WTC11 (cell line): ENCODE measurements at places on chromosomes 1 and 21. TPM values are rescaled to one million over a fixed set of nuclear protein-coding genes. Genes with fewer than 3 reads are reported as not detected.

DNA sequence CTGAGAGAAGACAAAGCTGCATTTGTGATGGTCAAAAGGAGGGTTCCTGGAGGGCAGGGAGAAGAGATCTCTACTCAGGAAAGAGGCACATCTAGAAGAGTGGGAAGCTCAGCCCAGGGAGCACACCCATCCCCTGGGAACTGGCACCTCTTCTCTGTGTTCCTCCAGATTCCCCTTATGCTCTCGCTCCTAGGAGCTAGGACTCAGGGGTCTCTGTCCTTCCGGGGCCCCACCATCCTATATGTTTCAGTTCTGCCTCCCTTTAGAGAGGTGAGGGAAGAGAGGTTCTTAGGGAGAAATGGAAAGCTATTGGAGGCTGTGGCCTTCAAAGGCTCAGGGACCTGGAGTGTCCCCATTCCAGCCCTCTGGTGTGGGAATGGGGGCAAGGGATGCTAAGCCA is 4.6 kb upstream of the PPM1J start:
- H3K4me3 ChIP-seq: no peak overlapping the region
- DNase-seq: no peak
- no peak overlapping the region for H3K27ac ChIP-seq

- 0 out of 2 replicates have a peak within 1 kb of the TSS, but pooled peaks have one; percentile 16 for H3K27ac ChIP-seq
- H3K27me3 ChIP-seq: no peaks in the 10 kb centered on the region
- no peak for DNase-seq
- H3K36me3 ChIP-seq: no peaks in the 10 kb centered on the region
Measured at GRCh38 chr1:110872745-110873720, at the start of gene CD53. CD53 (plus strand) TSS chr1:110873148; CDS start chr1:110891409, 18,261 bp downstream.

DNA sequence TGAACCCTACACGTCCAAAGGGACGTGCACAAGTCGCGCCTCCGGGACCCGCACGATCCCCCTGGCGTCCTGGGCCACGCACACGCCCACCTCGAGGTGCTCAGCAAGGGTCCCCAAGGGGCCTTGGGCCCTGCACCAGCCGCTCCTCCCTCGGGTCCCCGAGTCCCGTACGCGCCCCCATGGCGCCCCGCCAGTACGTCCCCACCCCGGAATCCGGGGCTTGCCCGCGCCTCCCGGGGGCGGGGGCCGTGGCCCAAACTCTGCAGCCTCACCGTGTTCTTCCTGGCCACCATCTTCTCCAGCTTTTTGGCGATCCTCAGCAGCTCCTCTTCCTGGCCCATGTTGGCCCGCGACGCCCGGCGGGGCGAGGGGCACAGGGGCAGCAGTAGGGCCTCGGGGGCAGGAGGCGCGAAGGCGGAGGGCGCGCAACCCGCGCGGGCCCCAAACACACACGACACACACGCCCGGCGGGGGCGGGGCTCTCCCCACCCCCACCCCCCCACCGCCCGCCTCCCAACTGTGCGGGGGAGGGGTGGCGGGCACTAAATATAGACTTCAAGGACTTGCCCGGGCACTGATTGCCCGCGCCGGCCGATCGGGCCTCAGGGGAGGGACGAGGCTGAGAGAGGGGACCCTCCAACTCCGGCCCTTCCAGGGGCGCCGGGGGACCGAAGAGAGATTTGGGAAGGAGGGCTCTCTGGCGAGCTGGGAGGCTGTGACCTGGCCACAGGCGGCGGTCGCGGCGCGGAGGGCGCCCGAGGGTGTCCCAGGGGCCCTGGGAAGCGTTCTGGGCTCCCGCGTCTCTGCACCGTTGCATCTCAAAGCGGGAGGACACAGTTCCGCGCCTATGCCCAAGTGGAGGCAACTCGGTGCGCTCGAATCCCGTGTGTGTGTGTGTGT is at the start of gene TCEA3:
Gene TCEA3 (minus strand): TSS at position 456 of the 900 bp plus-strand sequence. CDS start 115 bp downstream, at position 341.
- H3K27ac ChIP-seq: no peak within 1 kb of the TSS
- peak; percentile 33 for DNase-seq
- peaks cover 17% of the 10 kb centered on the region for H3K36me3 ChIP-seq
- H3K27me3 ChIP-seq: peaks cover 93% of the 10 kb centered on the region
- H3K4me1 ChIP-seq: peaks cover 11% of the 10 kb centered on the region; the same call in 1 of the 2 replicates

GRCh38 chr1:179637211-179637860 is 45.7 kb downstream of the TDRD5 start:
- H3K4me1 ChIP-seq: no peaks in the 10 kb centered on the region
- no peaks in the 10 kb centered on the region for H3K27me3 ChIP-seq
- no peak overlapping the region for H3K27ac ChIP-seq
- no peak for DNase-seq

DNA sequence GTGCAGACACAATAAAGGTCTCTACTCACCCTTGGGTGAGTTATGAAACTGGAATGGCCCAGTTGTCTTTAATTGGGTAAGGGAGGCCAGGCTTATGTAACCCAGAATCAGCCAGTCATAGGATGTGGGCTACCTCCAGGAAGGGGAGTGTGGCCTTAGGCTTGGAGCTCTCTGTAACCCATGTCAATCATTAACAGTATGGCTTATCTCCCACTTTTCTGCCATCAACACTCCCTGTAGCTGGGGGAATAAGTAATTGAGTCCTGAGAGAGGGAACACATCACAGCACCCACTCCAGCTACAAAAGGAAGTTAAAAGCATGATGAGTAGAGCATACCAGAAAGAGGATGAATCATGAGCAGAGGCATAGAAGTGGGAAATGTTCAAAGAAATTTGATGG is 327.0 kb upstream of the DUSP10 start:
- H3K4me1 ChIP-seq: peaks cover 3% of the 10 kb centered on the region; the same call in 1 of the 2 replicates
- H3K36me3 ChIP-seq: peaks cover 25% of the 10 kb centered on the region
- DNase-seq: no peak

DNA sequence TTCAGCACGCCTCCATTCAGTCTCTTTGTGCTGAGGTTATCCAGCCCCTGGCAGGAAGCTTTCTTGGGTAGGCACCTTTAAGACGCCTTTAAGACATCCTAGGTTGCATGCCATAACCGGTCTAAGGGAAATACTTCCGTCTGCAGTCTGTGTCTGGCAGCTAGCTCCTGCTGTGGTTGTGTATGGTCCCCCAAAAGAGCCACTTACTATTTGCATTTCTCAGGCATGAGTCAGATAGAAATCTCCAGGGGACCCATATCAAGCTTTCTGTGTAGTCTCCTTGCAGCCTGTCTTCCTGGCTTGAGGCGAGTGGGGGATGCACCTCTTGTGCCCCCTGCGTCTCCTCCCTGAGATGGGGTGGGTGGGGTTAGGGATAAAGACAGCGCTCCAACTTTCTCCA is 10.0 kb upstream of the RYR2 start:
- no peaks in the 10 kb centered on the region for H3K36me3 ChIP-seq
- H3K4me1 ChIP-seq: peaks cover 44% of the 10 kb centered on the region
- H3K27ac ChIP-seq: no peak overlapping the region; the same call in 1 of the 2 replicates
- no peaks in the 10 kb centered on the region; the same call in 1 of the 2 replicates for H3K27me3 ChIP-seq
- H3K4me3 ChIP-seq: peak overlapping the region; percentile 10; the same call in 1 of the 2 replicates
- DNase-seq: no peak

DNA sequence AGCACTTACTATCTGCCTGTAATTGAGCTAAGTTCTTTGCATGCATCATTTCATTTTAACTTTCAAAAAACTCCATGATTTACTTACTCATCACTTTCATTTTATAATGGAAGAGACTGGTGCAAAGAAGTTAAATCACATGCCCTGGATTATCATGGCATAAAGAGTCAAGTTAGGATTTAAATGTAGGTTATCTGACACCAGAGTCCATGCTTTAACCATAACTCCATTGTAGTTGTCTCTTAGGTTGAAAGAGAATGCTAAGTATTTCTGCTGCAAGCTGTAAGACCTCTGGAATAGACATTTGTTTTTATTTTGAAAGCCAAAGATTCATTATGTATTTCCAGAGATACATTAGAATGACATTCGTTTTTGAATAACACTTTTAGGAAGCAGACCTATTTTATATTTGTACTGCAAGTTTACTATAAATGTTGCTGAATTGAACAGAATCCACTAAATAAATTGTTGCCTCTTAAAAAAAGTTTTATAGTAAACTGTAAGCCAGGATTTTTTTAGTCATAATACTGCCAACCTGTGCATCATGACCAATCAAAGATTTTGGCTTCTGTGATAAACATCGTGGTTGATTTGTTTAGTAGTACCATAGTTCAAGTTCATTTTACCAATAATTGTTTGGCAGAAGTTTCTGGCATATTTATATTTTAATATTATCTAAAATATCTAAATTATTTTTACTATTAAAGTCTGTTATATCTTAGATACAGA is 26.1 kb downstream of the CFH start:
- H3K4me3 ChIP-seq: no peak overlapping the region
- H3K27me3 ChIP-seq: no peaks in the 10 kb centered on the region
- no peaks in the 10 kb centered on the region for H3K4me1 ChIP-seq
- no peak overlapping the region for H3K27ac ChIP-seq
- H3K36me3 ChIP-seq: no peaks in the 10 kb centered on the region
- DNase-seq: no peak

DNA sequence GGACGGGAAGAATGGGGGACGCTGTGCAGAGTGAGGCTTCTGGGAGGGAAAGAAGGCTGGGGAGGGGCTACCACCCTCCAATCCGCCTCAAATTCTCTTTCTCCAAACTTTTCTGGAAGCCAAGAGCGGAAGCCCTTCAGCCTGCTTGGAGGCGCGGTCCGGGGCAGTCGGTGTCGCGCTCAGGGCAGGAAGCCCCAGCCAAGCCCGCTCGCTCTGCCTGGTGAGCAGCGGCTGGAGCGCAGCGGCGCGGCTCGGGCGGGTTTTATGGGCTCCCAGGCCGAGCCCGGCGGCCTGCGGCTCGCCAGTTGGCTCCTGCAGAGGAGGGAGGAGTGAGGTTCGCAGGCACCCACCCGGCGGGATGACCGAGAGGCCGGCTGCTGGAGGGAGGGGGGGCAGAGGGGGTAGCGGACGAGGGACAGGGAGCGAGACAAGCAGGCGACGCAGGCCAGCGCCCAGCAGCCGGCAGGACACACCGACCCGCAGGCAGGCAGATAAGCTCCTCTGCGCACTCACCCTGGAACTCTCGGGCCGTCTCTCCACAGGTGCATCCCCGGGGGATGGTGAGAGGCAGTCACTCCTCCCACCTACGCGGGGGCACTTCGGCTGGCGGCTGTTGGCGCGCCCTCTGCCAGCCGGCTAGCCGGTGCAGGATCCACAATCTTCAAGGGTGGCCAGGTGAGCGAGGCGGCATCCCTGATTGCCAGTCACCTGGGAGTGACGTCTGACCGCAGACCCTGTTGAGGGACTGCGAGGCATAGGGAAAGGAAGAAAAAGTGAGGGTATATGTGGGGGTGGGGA is at the start of gene AVPR1B:
Gene AVPR1B (minus strand): TSS at position 238 of the 798 bp plus-strand sequence. CDS start 498 bp downstream, outside the sequence.
- H3K27me3 ChIP-seq: peaks cover 41% of the 10 kb centered on the region
- H3K4me3 ChIP-seq: peak within 1 kb of the TSS; percentile 82
- no peak within 1 kb of the TSS for H3K27ac ChIP-seq
- peak; percentile 60 for DNase-seq

DNA sequence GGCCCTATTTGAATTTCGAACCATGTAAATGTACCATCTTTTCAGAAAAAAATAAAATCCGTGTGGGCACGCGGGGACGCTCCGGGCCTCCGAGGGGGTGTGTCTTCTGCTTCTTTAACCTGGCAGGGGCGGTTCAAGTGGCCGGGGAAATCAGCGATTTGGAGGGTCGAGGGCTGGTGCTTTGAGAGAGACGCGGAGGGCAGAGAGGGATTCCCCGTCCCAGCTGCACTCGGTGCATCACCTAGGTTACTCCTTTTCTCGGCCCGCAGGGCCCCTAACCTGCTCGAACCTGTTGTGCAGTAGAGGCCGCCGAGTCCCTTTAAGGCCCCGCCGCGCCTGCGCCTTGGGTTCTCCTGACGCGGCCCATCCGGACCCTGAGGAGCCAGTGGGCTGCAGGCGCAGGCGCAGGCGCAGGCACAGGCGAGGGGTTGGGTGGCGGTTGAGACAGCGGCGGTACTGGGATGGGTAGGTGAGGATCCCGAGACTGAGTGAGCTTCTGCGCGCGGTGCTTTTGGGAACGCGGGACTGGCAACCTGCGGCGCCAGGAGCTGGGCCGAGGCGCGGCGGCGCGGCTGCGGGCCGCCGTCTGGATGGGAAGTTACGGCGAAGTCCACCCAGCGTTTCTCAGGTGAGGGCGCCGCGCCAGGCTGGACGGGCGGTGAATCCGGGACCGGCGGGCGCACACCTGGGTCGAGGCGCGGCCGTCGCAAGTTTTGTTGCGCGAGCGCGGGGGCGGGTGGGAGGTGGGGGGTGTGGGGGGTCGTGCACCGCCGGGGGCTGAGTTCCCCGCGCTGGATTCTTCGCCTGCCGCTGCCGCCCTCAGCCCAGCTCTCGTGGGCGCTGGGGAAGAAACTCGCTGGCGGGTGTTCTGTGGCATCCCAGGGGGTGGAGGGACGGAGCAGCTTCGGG is at the start of gene NBPF3:
Gene NBPF3 (plus strand): TSS at position 417 of the 909 bp plus-strand sequence. CDS start 4,950 bp downstream, outside the sequence.
- H3K4me1 ChIP-seq: peaks cover 15% of the 10 kb centered on the region
- H3K36me3 ChIP-seq: peaks cover 2% of the 10 kb centered on the region
- peak; percentile 96 for DNase-seq
- H3K27me3 ChIP-seq: peaks cover 32% of the 10 kb centered on the region
- H3K4me3 ChIP-seq: peak within 1 kb of the TSS; percentile 88

GRCh38 chr1:208541225-208541855 is 297.2 kb upstream of the PLXNA2 start:
- H3K36me3 ChIP-seq: no peaks in the 10 kb centered on the region
- H3K27ac ChIP-seq: no peak overlapping the region
- no peaks in the 10 kb centered on the region for H3K27me3 ChIP-seq
- peaks cover 15% of the 10 kb centered on the region for H3K4me1 ChIP-seq

DNA sequence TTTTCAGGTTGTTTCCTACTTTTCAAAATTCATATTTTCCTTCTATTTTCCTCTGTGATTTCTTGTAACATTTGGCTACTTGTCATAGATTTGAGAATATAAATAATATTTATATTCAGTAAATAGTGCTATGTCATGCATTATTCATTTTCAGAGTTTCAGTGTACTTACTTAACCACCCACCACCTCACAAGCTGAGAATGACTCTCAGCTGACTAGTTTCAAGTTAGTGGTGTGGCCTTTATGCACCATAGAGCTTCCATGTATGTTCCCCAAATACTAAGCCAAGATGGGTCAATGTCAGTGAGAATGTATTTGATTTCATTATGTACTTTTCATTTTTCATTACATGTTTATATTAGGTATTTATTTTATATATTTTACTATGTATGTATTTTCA is 56.9 kb upstream of the RGS1 start:
- no peak overlapping the region for H3K4me3 ChIP-seq
- DNase-seq: no peak
- no peaks in the 10 kb centered on the region for H3K36me3 ChIP-seq
- no peaks in the 10 kb centered on the region for H3K4me1 ChIP-seq

DNA sequence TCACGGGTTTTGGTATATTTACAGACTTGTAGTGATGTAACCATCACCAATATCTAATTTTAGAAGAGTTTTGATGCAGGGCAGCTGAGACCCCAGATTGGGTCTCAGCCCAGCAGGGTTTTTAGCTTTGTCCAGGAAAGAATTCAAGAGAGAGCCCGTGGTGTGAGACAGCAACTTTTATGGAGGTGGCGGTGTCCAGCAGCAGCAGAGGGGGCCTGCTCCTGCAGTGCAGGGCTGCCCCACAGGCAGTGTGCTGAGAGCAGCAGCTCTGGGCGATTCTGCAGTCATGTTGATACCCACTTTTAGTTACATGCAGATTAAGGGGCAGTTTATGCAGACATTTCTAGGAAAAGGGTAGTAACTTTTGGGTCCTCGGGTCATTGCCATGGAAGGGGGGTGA is 1.8 kb upstream of the EPHX1 start:
- no peak for DNase-seq
- peaks cover 3% of the 10 kb centered on the region; the same call in 1 of the 2 replicates for H3K27me3 ChIP-seq
- no peaks in the 10 kb centered on the region for H3K36me3 ChIP-seq
- peaks cover 21% of the 10 kb centered on the region for H3K4me1 ChIP-seq
- H3K27ac ChIP-seq: no peak overlapping the region

The BARHL2 gene
- not detected in 3 replicates for total RNA-seq

The SPRR2F gene
- total RNA-seq: not detected in 3 replicates

The CHAF1B gene
- total RNA-seq: 15.1 to 20.7 TPM (median 16.6 TPM) in 3 replicates

The FMO5 gene
- total RNA-seq: 1.6 to 3.3 TPM (median 1.7 TPM) in 3 replicates

The CLDN19 gene
- total RNA-seq: 8.1 to 15.9 TPM (median 14.7 TPM) in 3 replicates

The RXRG gene
- not detected in 3 replicates for total RNA-seq

The HEYL gene
- 2.3 to 3.6 TPM (median 3.2 TPM) in 3 replicates for total RNA-seq

The CCDC17 gene
- 2.1 to 3.5 TPM (median 2.4 TPM) in 3 replicates for total RNA-seq

The SLC44A5 gene
- total RNA-seq: 1.6 to 1.8 TPM (median 1.8 TPM) in 3 replicates

The FCRL5 gene
- 0.70 to 0.89 TPM (median 0.78 TPM) in 3 replicates for total RNA-seq

The SV2A gene
- 36.5 to 47.1 TPM (median 38.3 TPM) in 3 replicates for total RNA-seq

The LRRC8B gene
- 23.6 to 25.5 TPM (median 24.2 TPM) in 3 replicates for total RNA-seq

The ROR1 gene
- total RNA-seq: 54.6 to 56.3 TPM (median 55.2 TPM) in 3 replicates
